Kidney (tissue), 22 donors: ENCODE measurements at places on chromosomes 7 and 10. TPM values are rescaled to one million over a fixed set of nuclear protein-coding genes. Genes with fewer than 3 reads are reported as not detected.

DNA sequence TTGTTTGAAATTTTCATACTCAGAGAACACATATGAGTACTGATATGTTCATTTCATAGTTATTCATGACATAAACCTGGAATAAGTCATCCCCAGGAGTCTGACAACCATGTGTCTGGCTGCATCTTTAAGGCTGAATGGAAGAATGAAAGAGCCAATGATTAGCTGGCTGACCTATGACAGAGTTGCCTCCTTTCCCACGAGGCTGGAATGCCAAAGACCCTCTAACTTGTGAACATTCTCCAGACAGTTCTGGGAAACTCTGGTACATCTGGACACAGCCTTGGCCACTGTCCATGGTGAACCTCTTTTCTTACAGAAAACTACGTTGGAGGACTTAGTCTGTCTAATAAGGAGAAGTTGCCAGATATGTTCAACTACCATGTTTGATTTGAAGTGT, 380.8 kb upstream of the MKI67 start:
- no peak for DNase-seq

- no peak for DNase-seq
Measured at GRCh38 chr7:80876894-80877414, 41.9 kb downstream of the SEMA3C start.

DNA sequence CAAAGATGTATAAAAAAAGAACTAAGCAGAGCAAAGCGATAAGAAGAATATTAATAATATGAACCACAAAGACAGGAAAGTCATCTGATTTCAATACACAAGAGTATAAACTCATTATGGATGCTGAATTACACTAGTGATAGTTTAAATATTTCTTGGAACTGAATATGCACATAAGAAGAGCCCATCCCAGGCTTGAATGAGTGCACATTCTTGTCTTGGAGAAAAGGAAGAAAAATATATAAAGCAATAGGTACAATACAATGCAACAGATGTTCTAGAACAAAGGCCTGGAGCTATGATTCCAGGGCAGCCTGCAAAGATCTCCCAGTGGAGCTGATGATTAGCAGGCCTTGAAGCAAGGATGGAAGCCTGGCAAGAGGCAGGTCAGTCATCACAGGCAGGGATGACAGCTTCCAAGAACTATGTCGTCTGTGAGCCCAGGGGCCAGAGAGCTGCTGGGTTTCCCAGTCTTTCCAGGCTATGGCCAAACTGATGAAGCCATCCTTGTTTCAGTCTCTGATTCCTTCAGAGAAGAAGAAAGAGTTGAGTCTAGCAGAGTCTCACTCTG, 277.6 kb downstream of the KCNMA1 start:
- no peak for DNase-seq

The POLR2J2 gene
- total RNA-seq: 10.5 TPM

GRCh38 chr10:129329385-129330055, 137.5 kb upstream of the MGMT start:
- DNase-seq: no peak

The SAP25 gene
- 9.8 TPM for total RNA-seq

DNA sequence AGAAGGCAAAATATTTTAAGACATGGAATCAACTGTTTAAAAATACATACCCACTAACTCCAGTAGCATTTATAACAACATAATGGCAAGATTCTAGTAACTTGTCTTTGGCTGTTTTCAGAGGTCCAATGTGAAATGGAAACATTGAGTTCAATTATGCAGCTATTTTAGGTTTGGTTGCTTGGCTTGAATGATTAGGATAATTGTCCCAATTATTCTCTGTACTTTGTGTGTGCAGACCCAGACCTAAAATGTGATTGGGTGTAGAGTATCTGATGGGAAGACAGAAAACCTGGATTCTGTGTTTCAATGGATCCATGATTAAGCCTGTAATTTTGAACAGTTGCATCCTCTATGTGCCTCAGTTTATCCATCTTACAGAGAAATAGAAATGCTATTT, 392.7 kb upstream of the NFE2L3 start:
- DNase-seq: no peak

The PTTG1IP2 gene
- total RNA-seq: not detected

DNA sequence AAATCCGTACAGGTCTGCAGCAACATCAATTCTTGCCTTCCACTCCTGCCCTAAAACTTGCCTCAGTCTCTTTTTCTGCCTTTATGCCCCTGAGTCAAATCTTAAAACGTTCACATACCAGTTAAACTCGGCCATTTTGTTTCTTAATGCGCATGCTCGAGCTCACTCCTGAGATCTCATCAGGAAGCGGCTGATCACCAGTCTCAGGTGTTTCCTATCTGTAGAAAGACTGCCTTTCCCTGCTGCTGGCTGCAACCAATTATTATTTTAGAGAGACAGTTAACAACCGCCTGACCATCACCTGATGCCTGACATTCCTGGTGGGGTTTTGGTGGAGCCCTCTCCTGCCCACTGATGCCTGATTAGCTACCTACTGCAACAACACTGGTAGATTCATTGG, 70.2 kb upstream of the TMEM140 start:
- no peak for DNase-seq

- DNase-seq: no peak
Measured at GRCh38 chr7:80098795-80099194, 35.8 kb upstream of the GNAI1 start.

GRCh38 chr7:159121068-159121467, 23.6 kb downstream of the VIPR2 start:
- DNase-seq: no peak

DNA sequence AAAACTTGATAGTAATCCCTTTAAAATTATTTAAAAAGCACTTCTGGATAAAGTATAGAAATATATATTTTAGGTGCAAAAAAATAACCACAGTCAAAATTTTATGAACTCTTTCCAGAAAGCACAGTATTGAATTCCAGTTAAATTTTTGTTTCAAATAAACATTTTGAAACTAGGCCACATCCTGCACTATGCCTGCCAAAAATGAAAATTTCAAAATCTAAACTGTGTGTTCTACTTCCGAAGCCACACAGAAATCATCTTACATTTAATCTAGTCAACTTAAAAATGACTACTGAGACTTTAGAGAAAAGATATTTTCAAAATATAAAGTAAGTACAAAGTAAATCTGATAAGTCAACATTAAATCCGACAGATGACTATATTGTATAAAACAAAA, 50.0 kb downstream of the MAGI2 start:
- DNase-seq: no peak

- DNase-seq: no peak
Measured at GRCh38 chr7:102836191-102836919, 76.4 kb upstream of the LRRC17 start.

DNA sequence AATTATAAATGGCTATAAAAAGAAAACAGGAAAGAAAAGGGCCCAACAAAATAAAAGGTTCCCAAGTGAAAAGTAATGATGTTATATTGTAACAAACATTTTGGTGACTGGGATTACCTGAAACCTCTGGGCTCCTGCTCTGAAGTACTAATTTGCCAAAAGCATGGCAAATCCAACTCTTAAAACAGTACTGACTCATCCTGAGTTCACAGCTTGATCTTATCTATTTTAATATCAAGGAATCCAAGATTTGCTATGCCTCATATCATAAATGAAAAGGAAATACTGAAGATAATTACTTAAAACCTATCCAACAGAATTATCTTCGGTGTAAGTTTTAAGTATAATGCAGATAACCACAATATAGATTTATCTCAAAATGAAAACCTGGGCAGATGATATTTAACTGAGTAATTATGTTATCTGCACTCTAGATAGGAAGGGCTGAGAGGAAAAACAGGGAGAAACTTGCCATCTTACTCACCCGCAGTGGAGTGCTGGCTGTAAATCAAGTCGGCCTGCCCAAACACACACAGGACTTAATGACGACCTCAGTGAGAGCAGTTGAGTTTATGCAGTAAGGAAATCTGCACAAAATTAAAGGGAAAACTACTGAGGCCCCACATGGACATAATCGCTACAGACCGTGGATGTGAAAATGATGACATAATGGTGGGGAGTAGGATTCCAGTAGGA, 48.4 kb downstream of the MPP7 start:
- DNase-seq: peak; percentile 57

DNA sequence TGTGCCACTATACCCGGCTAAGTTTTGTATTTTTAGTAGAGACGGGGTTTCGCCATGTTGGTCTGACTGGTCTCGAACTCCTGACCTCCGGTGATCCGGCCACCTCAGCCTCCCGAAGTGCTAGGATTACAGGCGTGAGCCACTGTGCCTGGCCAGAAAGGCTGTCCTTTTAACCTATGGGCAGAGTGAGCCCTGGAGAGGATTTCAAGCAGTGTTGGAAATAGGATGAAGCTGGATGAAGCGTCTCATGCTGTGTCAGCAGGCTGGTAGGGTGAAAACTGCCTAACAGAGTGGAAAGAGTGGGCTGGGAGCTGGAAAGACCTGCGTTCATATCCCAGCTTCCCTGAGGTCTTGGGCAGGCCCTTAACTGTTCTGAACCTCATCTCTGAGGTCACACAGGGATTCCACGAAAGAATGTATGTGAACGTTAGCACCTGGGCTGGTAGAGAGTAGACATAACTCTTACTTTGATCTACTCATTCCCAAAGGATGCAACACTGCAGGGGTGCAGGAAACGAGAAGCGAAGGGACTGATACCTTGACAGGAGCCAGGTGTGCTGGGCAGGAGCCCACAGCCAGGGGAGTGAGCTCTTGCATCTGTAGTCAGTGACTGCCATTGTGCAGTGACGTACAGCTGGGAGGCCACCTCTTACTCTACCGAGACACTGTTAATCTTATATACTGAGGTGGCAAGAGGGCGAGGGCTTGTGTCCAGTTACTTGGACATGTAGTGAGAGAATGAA, 34.1 kb downstream of the WBP1L start:
- peak; percentile 47 for DNase-seq
